ENCODE measurements at places on chromosomes 2 and 18.

DNA sequence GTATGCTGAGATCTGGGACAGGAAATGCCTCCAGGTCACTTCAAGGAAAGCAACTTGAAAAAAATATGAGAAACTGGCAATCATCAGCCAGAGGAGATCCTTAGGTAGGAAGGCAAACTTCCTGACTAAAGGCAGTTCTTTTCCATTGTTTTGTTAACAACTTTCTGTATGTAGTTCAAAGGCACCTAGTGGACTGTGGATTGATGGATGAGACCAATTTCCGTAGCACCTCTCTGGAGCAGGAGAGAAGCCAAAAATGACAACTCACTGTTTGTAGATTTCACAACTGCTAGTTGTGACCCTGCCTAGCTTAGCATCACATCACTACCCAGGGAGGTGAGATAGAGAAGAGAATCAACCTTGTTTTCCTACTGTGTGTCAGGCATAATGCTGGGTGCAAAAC, 21.8 kb upstream of the NOSTRIN start:
- DNase-seq = peak; percentile 20

GRCh38 chr2:100077456-100077855, 64.9 kb downstream of the AFF3 start:
- DNase-seq = no peak

DNA sequence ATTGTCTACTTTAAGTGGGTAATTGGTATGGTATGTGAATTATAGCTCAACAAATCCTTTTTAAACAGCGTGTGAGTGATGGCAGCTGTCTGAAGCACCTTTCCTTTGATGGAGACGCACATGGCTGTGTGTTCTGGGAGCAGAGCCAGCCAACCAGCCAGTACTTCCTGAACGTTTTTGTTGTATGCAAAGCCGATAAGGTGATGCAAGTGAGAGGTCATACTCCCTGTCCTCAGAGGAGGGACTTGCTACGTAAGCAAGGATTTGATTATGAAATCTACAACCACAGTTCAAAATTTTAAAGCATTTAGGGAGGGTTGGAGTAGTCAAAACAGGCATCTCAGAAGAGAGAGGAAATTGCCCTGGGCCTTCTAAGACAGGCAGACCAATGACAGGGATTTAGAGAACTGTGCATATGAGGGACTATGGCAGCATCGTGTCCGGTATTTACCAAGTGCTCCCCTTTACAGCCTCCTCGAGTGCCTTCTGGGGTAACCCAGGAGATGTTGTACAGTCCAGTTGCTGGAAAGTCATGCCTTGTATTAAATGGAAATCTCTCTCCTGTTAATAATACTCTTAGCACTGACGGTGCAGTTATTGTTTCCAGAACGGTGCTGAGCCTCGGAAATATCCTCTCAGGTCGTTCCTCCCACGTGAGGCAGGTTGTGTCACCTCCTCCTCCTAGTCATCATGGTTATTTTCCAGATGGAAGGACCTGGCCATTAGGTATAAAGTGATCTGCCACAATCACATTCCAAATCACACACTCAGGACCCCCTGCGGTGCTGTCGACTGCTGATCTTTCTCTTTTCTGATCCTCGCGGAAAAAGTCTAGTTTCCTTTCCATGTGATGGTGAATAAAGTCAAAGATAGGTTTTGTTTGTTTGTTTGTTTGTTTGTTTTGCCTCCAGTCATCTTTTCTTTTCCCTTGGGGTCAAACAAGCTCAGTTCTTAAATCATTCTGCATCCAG, 28.4 kb downstream of the ARHGEF4 start:
- peak; percentile 66 for DNase-seq

GRCh38 chr2:212733273-212733672, 194.7 kb upstream of the ERBB4 start:
- no peak for DNase-seq

DNA sequence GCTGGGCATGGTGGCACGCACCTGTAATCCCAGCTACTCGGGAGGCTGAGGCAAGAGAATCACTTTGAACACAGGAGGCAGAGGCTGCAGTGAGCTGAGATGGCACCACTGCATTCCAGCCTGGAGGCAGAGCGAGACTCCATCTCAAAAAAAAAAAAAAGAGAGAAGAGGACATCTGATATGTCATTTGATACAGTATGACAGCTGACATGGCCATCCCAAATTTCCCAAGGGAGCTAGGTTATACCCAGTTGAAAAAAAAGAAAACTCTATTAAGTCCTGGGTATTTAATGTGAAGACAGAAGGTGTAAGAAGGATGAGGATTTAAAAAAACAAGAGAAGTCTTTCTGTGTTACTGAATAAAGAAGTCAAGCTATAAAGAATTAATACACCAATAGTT, 23.3 kb downstream of the CLASP1 start:
- no peak for DNase-seq

GRCh38 chr18:9787712-9788111, 79.6 kb downstream of the RAB31 start:
- DNase-seq = peak; percentile 54

GRCh38 chr2:240291337-240292034, 144.0 kb upstream of the GPC1 start:
- DNase-seq = no peak
